ENCODE measurements at places on chromosomes 1 and 21.

GRCh38 chr1:30305061-30305460 is 418.3 kb downstream of the MATN1 start:
- DNase-seq = no peak

- DNase-seq = no peak
Observed at GRCh38 chr1:159668739-159669138, 45.6 kb downstream of the CRP start.

- DNase-seq = no peak
Observed at GRCh38 chr1:70528590-70529333, 117.7 kb downstream of the CTH start.

DNA sequence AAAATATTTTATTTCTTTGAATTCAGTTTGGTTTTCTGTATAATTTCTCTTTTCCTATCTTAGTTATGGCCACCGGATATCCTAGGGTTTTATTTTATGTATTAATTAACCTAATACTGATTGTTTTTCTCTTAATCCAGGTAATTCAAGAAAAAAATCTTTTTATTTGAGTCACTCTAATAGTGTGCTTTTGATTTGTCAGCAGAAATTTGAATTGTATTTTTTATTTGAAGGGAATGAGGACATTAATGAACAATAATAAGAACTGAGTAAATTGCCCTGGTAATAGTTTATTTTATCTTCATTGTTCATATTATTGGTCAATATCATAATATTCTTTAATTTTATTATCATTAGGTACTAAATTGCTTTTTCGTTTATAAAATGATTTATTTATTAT is 120.1 kb downstream of the USP25 start:
- no peak for DNase-seq

DNA sequence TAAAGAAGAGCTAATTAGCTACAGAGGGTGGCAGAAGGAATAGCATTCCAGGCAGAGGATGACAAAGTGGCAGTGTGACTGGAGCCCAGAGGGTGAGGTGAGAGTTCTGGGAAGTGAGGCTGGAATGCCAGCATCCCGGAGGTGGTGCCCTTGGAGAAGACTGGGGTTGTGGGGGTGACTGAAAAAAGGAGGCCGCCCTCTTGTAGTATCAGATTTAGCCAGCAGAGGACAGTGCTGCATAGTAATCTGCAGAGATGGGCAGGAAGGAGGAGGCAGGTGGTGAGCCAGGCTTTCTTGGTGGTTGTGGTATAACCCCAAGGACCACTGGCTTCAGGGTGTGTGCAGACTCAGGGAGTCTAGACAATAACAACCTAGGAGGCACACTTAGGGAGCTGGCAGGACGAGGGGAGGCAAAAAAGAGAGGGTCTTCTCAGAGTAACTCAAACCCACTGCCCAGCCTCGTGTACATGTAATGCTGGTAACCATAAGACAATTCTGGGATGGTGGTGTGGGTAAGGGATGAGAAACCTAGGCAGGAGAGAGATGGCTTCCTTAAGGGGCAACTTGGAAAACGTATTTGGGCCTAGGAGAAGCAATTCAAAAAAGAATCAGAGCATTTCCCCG is 30.5 kb downstream of the MROH7 start:
- peak; percentile 62 for DNase-seq

DNA sequence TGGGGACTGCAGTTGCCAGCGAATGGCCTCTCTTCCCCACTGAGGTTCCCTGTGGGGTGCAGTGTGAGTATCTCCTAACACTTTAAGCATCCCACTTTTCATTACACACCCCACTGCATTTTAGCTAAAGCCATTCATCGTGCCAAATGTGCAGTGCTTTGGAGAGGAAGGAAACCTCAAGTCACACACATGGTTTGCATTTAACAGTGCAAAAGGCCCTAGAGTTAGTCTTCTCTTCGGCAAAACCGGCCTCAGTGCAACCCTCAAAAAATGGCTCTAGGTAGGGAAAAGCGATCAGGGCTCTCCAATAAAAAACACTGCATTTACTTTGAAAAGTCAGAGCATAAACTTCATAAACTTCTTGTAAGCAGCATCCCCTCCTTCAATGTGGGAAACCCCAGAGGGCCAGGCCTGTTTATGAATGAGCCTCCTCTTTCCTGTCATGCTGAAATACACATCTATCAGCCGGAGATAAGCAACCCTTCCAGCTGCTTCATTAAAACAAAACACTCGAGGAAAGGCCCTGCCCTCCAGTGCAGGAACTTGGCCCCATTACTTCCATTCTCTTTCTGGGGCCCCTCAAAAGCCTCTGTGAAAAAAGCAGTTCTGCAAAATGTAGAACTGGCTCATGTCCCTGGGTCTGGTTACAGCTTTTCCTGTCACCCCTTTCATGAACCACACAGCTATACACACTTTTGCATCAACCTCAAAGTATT is 184.0 kb downstream of the CDC7 start:
- no peak for DNase-seq

DNA sequence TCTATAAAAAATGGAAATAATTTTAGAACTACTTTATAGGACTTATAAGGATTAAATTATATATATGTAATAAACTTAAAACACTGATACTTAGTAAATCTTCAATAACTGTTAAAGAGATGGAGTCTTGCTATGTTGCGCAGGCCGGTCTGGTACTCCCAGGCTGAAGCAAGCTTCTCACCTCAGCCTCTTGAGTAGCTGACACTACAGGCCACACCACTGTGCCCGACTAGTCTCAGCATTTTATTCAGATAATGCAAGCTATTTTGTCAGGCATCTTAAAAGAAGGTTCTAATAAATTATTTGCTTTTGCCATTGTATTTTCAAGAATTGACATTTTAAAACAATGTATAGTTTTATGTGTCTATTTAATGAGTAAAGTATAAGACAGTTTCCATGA is 20.8 kb downstream of the CNST start:
- no peak for DNase-seq

DNA sequence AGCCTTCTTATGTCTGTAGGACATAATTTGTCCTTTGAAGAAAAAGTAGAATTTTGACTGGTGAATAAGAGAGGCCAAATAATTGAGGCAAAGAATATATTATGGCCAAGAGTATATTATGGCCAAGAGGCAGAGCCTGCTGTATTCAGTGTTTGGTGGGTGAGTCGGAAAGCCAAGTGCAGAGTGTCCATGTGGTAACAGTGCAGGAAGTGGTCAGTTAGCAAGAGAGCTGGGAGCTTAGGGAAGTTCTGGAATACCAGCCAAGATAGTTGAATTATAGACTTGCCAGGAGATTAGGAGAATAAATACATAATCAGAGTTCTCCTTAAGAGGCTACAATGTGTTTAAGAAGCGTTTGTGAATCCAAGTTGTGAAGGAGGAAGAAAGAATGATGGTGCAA is 131.5 kb upstream of the LMO4 start:
- DNase-seq = no peak

- no peak for DNase-seq
Observed at GRCh38 chr1:9262096-9262986, 27.8 kb downstream of the H6PD start.

GRCh38 chr1:82453511-82454185 is 652.9 kb downstream of the ADGRL2 start:
- no peak for DNase-seq

GRCh38 chr1:162172311-162173102 is 103.0 kb downstream of the NOS1AP start:
- DNase-seq = no peak

GRCh38 chr1:29094954-29095353 is 28.7 kb downstream of the TMEM200B start:
- no peak for DNase-seq

- DNase-seq = no peak
Observed at GRCh38 chr1:14912839-14913481, 240.6 kb upstream of the TMEM51 start.

DNA sequence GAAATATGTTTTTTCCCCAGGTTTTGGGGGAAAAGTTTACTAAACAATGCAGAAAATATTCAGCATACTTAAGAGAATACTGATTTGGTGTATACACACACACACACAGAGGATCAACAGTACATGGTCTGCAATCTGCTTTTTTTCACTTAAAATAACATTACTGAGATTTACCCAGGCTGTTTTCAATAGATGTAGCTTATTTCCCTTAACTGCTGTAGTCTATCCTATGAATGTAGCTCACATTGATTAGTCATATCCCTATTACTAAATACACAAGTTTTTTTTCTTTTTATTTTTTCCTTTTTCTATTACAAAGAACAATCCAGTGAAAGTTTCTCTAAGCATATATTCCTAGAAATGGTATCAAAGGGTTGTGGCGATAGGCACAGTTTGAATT is 266.7 kb upstream of the GREM2 start:
- DNase-seq = no peak

GRCh38 chr1:35500439-35500838 is 56.8 kb downstream of the KIAA0319L start:
- DNase-seq = no peak

DNA sequence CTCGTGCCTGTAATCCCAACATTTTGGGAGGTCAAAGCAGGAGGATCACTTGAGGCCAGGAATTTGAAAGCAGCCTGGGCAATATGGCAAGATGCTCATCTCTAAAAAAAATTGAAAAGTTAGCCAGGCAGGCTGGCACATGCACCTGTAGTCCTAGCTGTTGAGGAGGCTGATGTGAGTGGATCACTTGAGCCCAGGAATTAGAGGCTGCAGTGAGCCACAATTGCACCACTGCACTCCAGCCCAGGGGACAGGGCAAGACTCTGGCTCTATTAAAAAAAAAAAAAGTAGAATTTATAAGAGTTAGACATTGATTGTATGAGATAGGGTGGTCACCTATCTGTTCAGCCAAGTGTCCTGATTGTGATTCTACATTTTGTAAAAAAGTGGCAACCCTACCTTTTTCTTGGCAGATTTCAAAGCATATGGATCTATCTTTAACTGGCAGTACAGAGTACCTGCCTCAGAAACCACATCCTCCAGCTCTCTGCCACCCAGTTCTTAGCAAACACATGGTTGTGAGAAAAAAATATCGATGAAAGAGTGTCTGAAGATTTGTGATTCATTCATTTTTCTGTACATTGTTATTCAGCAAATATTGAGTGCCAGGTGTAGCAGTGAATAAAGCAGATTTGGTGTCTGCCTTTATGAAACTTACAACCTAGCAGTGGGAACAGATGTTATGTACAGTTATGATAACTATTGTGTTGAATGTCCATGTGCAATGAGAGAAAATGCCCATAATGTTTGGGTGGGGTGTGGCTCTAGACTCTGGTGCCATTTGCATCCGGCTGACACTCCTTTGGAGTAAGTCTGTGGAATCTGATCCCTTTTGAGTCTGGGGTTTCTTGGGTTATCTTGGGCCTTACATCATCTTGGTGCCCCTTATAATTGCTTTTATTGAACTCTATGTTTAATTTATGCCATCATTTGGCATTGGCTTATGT is 82.5 kb downstream of the ST3GAL3 start:
- DNase-seq = no peak

GRCh38 chr1:161185282-161185682 is 8.0 kb upstream of the B4GALT3 start:
- DNase-seq = peak; percentile 51

DNA sequence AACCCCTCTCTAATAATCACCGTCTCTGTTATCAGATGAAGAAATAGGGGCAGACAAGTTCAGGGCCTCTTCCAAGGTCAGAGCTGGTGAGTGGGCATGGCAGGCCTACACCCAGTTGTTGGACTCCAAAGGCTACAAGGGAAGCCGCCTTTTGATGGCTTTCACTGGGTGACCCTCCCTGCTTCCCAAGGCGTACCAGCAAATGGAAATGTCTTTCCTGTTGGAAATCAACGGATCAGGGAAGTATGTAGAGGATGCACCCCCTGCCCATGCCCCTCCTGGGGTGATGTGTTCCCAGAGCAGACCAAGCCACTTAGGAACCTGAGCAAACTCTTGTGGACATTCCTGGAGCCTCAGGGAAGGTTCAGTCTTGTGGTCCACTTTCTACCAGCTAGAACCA is 47.4 kb downstream of the LGR6 start:
- no peak for DNase-seq

DNA sequence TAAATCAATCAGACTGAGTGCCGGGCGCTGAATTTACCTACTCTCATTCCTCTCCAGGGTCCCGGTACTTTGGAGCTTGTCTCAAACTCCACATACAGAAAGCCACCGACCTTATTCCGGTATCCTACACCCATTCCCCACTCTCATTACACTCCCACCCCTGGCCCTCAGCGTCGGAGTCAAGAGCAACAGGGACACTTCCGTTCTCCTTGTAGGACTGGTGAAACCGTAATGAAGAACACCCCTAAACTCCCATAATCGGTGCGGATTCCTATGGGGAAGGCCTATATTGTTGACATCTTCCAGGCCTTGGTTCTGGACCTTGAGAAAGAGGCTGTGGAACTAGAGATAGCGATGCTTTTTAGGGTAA is 798 bp downstream of the ZBED6 start:
- peak; percentile 24 for DNase-seq

- no peak for DNase-seq
Observed at GRCh38 chr1:229942501-229942900, 124.5 kb upstream of the GALNT2 start.

GRCh38 chr1:86774305-86775295 is 70.2 kb downstream of the SH3GLB1 start:
- peak; percentile 38 for DNase-seq

- DNase-seq = no peak
Observed at GRCh38 chr1:83929184-83929583, 69.7 kb downstream of the TTLL7 start.

- no peak for DNase-seq
Observed at GRCh38 chr1:21867451-21867996, 55.5 kb downstream of the LDLRAD2 start.

- no peak for DNase-seq
Observed at GRCh38 chr1:221356693-221357092, 385.2 kb downstream of the DUSP10 start.

- no peak for DNase-seq
Observed at GRCh38 chr1:72137656-72138055, 144.7 kb downstream of the NEGR1 start.

- DNase-seq = no peak
Observed at GRCh38 chr21:26449161-26449560, 123.9 kb downstream of the CYYR1 start.

DNA sequence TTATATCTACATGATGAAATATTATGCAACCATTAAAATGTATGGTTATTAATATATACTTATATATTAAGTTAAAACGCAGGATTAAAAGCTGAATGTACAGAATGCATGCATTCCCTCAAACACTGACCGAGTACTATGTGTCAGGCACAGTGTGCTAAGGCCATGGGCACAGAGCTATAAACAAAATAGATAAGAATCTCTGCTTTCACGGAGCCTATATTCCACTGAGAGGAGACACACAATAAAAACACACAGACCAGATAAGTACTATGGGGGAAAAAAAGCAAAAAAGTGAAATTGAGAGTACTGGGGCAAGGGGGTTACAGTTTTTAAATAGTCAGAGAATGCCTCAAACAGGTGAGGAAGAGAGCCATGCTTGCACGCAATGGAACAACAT is 62.7 kb downstream of the GPATCH2 start:
- DNase-seq = no peak

DNA sequence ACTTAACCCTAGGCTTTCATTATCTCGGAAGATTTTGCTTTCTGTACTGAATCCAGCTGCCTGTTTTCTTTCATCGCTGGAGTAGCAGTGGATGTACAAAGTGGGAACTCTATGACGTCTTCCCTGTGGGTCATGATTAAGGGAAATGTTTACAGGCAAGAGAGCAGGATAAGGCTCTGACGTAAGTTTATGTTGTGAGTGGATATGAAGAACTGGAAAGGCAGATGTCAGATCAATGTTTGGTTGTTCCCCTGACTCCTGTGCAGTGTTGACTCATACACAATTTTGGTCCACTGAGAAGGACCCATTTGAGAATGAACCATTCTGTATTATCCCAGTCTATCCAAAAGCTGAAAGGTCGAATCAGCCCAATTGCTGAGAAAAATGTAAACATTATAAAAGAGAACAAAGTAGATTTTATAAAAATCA is 292.4 kb downstream of the GRIK1 start:
- DNase-seq = no peak

- no peak for DNase-seq
Observed at GRCh38 chr1:89799495-89799894, 21.3 kb upstream of the LRRC8D start.
